ENCODE measurements at places on chromosomes 12 and 14.

- no peak for DNase-seq
These were observed 112.4 kb downstream of the PRKCH start for GRCh38 chr14:61433828-61434227.

- peak; percentile 9 for DNase-seq
These were observed 131.2 kb downstream of the NUBPL start for GRCh38 chr14:31692376-31692781.

DNA sequence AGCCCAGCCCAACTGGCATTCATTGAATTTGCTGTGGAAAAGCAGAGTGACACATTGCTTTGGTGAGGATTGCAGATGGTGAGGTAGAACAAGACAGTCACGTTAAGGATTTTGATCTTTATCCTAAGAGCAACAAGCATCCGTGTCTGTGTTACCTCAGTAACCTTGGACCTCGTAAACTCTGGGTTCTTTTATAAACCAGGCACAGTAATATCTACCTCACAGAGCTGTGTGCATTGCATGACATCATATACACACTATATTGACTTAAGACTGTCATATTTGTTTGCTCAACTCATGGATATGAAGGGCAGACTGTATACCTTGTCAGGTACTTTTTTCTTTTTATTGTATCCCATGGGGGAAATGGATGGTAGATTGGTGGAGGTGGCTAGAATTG, 156.2 kb downstream of the ETV6 start:
- no peak for DNase-seq

- no peak for DNase-seq
These were observed 45.6 kb downstream of the FNTB start for GRCh38 chr14:65032319-65032718.

DNA sequence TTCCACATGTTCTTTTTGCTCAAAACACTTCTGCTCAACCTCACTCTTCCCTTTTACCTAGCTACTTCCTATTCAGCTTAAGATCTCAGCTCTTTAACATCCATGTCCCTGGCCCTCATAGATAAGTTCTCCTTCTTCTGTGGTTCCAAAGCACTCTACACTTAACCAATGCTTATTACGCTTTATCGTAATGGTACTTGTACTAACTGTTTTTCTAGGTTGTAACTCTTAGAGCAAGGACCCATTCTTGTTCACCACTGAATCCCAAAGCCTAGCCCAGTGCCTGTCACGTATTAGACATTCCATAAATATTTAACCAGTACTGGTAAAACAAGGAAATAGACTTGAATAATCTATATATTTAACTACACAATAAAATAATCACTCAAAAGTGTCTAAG, 5.3 kb downstream of the SLC41A2 start:
- no peak for DNase-seq

GRCh38 chr12:93019212-93019927, 90.3 kb upstream of the EEA1 start:
- DNase-seq: no peak

All from iris pigment epithelial cell (primary cell).